NCI-H2029 treated with DMSO at 0.1 percent for 48 hours (cell line): ENCODE measurements at places on chromosomes 16 and 17.

GRCh38 chr16:61370564-61370963 lies 665.7 kb downstream of the CDH8 start:
- DNase-seq = no peak

- DNase-seq = no peak
Observed at GRCh38 chr17:49579522-49579921, 3.9 kb downstream of the NXPH3 start.

DNA sequence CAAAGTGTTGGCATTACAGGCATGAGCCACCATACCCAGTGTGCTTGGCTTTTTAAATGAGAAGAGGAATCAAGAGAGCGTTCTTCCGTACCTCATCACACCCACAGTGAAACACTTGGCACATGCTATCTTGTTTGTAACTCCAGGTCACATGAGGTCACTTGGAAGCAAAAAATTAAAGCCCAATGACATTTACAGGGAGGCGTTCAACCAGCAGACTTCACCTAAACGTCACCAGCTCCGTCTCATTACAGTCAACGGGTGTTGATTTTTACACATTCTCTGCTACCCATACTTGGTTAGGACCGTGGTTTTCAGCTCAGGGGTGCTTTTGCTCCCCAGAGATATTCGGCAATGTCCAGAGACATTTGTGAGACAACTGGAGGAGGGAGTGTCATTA lies 127.0 kb downstream of the XYLT1 start:
- DNase-seq = no peak

- no peak for DNase-seq
Observed at GRCh38 chr16:522320-523096, 5.0 kb upstream of the CAPN15 start.

- no peak for DNase-seq
Observed at GRCh38 chr17:39926135-39926587, 1.2 kb downstream of the ORMDL3 start.

DNA sequence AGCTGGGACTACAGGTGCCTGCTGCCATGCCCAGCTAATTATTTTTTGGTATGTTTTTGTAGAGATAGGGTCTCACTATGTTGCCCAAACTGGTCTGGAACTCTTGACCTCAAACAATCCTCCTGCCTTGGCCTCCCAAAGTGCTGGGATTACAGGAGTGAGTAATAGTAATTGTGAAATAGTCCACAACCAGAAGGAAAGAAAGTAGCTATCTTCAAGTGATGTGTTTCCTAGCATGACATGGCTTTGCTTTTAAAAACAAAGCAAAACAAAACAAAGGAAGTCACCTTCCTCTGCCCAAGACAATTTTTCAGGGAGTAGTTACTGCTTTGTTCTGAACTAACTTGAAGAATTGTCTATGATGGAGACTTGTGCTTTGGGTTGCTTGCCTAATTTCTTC lies 27.0 kb downstream of the ATP6V0A1 start:
- DNase-seq = no peak

GRCh38 chr16:15034266-15035162 lies 21.4 kb downstream of the NTAN1 start:
- DNase-seq = no peak

GRCh38 chr17:59893676-59894100 lies 767 bp downstream of the RPS6KB1 start:
- no peak for DNase-seq

DNA sequence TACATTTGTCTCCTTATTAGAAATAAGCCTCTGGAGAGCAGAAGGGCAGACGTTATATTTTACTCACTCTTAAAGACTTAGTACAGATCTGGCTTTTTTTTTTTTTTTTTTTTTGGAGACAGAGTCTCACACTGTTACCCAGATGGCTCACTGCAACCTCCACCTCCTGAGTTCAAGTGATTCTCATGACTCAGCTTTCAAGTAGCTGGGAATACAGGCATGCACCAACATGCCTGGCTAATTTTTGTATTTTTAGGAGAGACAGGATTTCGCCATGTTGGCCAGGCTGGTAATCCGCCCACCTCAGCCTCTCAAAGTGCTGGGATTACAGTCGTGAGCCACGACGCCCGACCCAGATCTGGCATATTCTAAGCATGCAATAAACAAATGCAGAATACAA lies 36.4 kb upstream of the TMEM97 start:
- no peak for DNase-seq

GRCh38 chr16:50301626-50302471 lies 35.5 kb downstream of the ADCY7 start:
- DNase-seq = no peak
